ENCODE measurements at places on chromosomes 3 and 15. TPM values are rescaled to one million over a fixed set of nuclear protein-coding genes. Genes with fewer than 3 reads are reported as not detected.

GRCh38 chr15:71312731-71313460, 197.6 kb downstream of the THSD4 start:
- DNase-seq: no peak

ZNF662 gene
- total RNA-seq: 0.83 TPM

NAALADL2 gene
- 4.0 TPM for total RNA-seq

GRCh38 chr15:69320977-69321554, 22.4 kb downstream of the PAQR5 start:
- DNase-seq: no peak

- DNase-seq: peak; percentile 29
These were observed 31.9 kb downstream of the SLMAP start for GRCh38 chr3:57787867-57788623.

- DNase-seq: no peak
These were observed 28.4 kb downstream of the PDE8A start for GRCh38 chr15:85010071-85010385.

NUP210 gene
- 0.84 TPM for total RNA-seq

AADACL2 gene
- total RNA-seq: not detected

- peak; percentile 70 for DNase-seq
These were observed 87.8 kb downstream of the KLHL25 start for GRCh38 chr15:85706779-85707518.

CNTN4 gene
- not detected for total RNA-seq

CCR9 gene
- not detected for total RNA-seq

- no peak for DNase-seq
These were observed 64.0 kb downstream of the SLC6A1 start for GRCh38 chr3:11056531-11057050.

- no peak for DNase-seq
These were observed 19.0 kb downstream of the SQOR start for GRCh38 chr15:45653702-45654424.

GRCh38 chr15:88322461-88322860, 65.9 kb upstream of the NTRK3 start:
- no peak for DNase-seq

GRCh38 chr15:68801572-68802148, 19.0 kb downstream of the ANP32A start:
- peak; percentile 48 for DNase-seq
